ENCODE measurements at places on chromosomes 4 and X.

GRCh38 chrX:134388161-134389109 lies 71.5 kb upstream of the HPRT1 start:
- no peak for DNase-seq

- DNase-seq = no peak
These were observed 16.3 kb downstream of the MAML3 start for GRCh38 chr4:140137671-140138070.

DNA sequence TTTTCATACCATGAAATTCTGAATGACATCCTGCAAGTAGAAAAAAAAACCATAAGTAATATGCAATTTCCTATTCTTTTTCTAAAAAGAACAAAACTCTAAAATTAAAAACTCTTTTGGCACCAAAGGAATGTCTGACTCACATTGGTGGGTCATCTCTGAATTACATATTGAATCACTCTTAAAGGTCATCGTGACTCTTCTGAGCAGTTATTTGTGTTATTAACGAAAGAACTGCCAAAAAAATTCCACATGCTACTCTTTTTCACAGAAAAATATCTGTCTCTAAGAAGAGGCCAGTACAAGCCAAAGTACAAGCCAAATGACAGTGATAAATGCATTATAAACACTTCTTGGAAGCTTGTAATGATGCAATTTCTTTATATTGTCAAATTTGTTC lies 282.2 kb downstream of the GUCY2F start:
- DNase-seq = no peak

- peak; percentile 55 for DNase-seq
These were observed at the start of gene STAP1 for GRCh38 chr4:67558493-67558892. STAP1 (plus strand) TSS chr4:67558727; CDS start chr4:67558810, 83 bp downstream.

- DNase-seq = no peak
These were observed 62.2 kb upstream of the SPANXD start for GRCh38 chrX:141760761-141761160.

DNA sequence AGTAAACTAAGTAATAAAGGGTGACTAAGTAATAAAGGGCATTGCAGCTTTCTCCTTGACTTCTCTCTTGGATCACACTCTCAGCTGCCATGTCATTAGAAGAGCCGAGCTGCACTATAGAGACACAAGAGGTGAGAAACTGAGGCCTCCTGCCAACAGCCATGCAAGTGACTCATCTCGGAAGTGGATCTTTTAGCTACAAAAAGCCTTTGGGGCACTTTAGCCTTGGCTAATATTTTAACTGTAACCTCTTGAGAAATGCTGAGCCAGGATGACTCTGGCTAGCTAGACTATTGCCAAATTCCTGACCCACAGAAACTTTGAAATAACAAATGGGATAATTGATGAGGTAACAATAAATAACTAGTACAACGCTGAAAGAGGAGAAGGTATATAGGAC lies 1.5 kb upstream of the NEIL3 start:
- DNase-seq = no peak

DNA sequence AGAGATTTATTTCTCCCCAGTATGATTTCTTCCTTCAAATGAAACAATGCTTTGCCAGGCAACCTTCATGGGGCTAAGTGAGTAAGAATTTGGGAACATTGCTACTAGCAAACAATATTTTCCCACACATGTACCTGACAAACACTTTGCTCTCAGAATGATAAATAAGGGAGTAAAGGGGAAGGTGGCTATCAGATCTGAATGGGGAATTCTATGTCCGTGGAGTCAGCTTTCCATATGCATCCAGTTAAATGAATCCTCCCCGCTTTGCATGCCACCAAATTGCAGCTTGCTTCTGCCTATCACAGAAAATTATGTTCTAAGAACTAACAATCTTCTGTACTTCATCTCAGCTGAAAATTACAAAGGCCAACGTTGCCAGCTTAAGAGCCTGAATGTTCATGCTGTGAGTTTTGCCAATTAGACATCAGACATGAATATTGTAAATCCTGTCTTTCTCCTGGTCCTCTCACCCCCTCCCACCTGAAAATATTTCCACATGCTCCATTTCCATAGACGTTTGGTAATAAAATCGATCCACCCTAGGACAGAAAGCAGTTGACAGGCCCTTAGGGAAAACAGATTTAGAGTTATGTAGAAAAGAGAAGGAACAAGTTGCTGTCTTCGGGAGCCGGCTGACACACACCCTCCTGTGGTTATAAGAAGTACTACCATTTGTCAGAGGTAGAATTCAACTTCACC lies 6.3 kb downstream of the MEPE start:
- DNase-seq = no peak

DNA sequence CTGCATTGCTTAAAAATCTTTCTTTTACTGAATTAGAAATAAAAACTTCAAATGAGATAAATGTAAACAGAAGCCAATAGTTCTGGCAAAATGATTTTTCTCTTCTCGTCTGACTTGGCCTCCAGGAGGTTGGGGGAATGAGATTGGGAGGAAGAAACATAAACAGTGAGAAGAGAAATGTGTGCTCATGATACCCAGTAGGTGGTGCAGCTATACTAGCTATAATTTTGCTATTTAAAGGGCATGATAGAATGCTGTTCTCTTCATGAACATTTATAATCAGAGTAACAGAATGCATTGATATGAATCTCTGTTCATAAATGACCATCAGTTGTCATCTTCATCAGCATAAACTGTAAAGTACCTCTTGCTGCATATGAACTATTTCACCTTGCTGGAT lies 85.5 kb downstream of the TACR3 start:
- no peak for DNase-seq

GRCh38 chr4:136863756-136864155 lies 668.5 kb downstream of the PCDH18 start:
- no peak for DNase-seq

DNA sequence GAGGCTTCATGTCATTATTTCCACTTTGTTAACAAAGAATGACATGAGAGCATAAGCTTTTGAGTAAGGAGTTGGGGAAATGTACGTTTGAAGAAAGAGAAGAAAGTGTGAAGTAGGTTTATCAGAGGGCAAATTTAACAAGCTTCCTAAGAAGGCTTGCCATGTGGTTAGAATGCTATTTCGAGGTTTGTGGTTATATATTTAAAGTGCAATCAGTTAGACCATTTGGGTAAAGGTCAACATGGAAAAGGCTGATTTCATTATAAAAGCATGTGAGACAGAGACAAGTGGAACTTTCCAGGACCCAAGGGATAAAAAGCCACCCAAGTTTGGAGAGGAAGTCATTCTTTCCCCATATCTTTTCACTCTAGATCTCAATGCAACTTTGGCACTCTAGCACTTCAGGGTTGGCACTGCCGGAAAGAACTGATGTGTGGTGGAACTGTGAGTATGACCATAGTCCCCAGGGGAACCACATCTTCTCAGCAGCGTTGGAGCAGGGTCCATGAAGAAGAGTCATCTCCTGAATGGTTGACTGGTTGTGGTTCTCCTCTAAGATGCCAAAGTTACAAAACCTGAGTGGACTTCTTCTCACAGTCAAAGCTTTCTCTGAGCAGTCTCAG lies 529.9 kb downstream of the MID1IP1 start:
- DNase-seq = no peak

DNA sequence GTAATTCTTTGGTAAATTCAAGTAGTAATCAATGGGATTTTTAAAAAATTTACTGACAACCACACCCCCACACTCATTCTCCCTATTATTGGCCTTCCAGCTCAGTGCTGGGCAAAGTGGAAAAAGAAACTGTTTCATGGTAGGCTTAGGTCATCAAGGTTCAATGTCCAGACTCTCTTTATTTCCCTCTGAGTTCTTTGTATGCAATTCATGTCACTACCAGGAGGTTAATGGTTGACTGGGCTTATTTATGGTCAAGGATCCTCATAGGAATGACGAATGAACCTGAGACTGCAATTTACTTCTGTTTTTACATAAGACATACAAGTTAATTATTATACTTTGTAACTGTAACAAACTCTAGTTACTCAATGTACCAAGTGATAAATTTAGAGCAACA lies 403.2 kb downstream of the KLHL13 start:
- DNase-seq = no peak

DNA sequence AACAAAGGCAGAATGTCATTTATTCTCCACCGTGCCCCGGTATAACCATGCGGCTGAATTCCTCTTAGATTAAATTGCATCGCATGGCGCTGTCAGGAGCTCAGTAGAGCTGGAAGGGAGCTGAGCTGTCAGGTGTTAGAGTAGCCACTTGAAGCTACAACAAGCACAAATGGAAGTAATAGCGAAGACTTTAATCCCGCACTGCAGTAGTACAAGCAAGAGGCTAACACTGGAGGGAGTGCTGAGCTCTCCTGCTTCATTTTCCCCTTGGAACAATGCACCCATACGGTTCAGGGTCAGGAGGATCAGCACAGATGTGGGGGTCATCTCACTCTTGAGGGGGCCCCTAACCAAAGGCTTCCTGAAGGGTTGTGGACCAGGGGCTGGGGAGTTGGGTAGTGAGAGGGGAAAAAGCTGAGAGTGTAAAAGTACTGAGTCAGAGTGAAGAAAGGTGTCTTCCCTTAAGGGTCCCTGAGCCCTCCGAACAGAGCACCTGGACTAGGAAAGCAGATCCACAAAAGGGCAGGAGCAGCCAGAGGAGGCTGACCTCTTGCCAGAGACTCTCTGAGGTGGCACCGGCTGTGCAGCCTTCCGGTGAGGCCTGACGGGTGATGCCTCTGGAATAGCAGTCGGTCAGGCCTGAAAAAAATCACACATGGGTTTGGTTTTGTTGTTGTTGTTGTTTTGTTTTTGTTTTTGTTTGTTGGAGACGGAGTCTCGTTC lies 36.0 kb upstream of the CBR4 start:
- no peak for DNase-seq

DNA sequence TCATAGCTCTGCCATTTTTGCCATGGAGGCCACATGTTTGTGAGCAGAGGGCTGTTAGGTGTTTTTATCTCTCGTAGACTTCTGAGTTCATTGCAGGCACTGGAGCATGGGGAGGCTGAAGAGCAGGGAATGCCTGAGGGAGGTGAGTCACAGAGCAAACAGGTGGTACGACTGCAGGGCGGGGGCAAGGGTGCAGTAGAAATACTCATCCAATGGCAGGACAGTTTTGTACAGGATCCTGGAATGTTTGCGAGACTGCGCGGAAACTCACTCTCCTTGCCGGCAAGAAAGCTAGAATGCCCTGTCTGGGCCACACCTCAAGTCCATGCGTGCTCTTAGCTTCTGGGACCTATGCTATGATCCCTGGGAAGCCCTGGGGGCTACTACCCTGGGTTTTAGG lies 20.0 kb upstream of the VCX2 start:
- no peak for DNase-seq

GRCh38 chrX:80812176-80812575 lies 2.5 kb upstream of the BRWD3 start:
- DNase-seq = peak; percentile 16

GRCh38 chr4:74598611-74599325 lies 153.8 kb downstream of the AREG start:
- DNase-seq = no peak

All from CD4-positive, alpha-beta memory T cell (primary cell).